NCI-H1105 (cell line): ENCODE measurements at places on chromosomes 6 and 20.

GRCh38 chr6:33075208-33075567 is 602 bp upstream of the HLA-DPB1 start:
- DNase-seq, result no peak

GRCh38 chr6:132286298-132287019 is 114.8 kb downstream of the MOXD1 start:
- DNase-seq, result no peak

GRCh38 chr20:23062632-23063031 is 13.2 kb upstream of the THBD start:
- DNase-seq, result no peak

- DNase-seq, result no peak
Observed at GRCh38 chr20:31474097-31474436, 860 bp downstream of the DEFB124 start.

- no peak for DNase-seq
Observed at GRCh38 chr6:157983406-157984119, 1.9 kb downstream of the SYNJ2 start.

- DNase-seq, result no peak
Observed at GRCh38 chr6:147219463-147219862, 15.2 kb downstream of the STXBP5 start.

DNA sequence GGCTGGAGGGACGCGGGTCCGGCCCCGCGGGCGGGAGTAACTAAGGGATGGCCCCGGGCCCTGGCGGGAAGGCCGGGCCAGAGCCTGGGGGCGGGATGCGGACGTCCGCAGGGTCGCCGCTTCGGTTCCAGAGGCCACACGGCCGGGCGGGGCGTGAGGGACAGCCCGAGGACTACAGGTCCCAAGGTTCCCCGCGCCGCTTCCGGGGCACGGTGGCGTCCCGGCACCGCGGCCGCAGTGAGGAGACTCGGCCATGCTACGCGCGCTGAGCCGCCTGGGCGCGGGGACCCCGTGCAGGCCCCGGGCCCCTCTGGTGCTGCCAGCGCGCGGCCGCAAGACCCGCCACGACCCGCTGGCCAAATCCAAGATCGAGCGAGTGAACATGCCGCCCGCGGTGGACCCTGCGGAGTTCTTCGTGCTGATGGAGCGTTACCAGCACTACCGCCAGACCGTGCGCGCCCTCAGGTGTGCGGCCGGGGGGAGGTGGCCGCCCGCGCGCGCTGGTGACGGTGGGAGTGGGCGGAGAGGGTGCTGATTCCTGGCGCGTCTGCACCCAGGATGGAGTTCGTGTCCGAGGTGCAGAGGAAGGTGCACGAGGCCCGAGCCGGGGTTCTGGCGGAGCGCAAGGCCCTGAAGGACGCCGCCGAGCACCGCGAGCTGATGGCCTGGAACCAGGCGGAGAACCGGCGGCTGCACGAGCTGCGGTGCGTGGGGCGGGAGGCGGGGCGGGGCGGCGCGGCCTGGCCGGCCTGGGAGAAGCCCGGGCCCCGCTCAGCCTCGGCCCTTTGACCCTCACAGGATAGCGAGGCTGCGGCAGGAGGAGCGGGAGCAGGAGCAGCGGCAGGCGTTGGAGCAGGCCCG is at the start of gene MRPS26:
Gene MRPS26 (plus strand): TSS at position 237 of the 861 bp plus-strand sequence. CDS start 17 bp downstream, at position 254.
- DNase-seq, result peak; percentile 89

- DNase-seq, result no peak
Observed at GRCh38 chr6:17015144-17015543, 86.7 kb upstream of the STMND1 start.

GRCh38 chr20:47276851-47277534 is 79.5 kb downstream of the ZMYND8 start:
- DNase-seq, result no peak

DNA sequence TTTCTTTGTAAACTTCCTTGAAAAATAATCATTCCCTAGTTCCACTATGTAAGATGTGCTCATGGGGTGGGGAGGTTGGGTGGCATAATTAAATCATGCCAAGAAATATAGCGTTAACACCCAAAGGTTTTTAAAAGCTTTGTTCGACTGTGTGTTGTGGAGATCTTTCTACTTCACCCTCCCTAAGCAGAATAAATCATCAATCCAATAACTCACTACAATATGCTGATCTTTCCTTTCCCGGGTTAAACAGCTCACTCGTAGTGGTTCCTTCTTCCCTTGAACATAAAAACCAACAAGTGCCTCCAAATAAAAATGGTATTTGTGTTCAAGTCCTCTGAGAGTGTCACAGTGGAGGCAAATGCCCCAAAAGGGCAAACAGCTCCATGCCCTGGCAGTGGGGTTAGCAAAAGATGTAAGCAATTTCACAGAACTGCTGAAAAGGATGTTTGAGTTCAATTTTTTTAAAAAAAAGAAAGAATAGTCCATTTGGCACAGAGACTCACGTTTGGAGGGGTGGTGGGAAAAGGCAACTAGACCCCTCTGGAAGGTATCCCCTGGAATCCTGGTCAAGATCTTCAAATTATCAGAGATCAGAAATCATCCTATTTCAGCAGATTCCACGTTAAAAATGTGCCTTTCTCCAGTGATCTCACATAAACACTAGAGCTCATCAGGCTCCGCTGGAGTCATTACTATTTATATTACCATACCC is 99.1 kb downstream of the TFAP2A start:
- DNase-seq, result no peak

- DNase-seq, result no peak
Observed at GRCh38 chr20:10611357-10611756, 62.4 kb downstream of the JAG1 start.

GRCh38 chr20:46520976-46521579 is 7.7 kb upstream of the ZNF334 start:
- DNase-seq, result peak; percentile 42

GRCh38 chr6:53205778-53206177 is 57.1 kb upstream of the GCM1 start:
- DNase-seq, result no peak

- DNase-seq, result no peak
Observed at GRCh38 chr6:166623318-166623717, 3.7 kb downstream of the RPS6KA2 start.

DNA sequence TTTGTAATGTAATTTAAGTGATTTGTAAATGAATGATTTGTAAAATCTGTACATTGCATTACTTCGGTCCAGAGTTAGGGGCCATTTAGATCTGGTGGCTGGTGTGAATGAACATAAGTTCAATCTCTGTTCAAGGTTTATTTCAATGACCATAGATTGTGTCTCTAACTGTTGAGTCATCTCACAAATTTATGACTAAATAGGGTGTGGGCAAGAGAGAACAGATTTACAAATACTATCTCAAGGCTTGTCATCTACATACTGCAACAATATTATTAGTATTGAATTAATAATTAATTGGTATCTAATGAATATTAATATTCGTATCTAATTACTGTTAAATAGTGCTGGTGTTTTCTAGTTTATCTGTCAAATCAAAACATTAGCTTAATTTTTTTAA is 115.3 kb upstream of the EDN1 start:
- DNase-seq, result no peak

- peak; percentile 26 for DNase-seq
Observed at GRCh38 chr6:20403766-20404640, 2.3 kb downstream of the E2F3 start.

GRCh38 chr6:18477301-18477941 is 90.3 kb downstream of the RNF144B start:
- DNase-seq, result no peak

- DNase-seq, result no peak
Observed at GRCh38 chr6:31878222-31878621, 575 bp downstream of the SLC44A4 start.

DNA sequence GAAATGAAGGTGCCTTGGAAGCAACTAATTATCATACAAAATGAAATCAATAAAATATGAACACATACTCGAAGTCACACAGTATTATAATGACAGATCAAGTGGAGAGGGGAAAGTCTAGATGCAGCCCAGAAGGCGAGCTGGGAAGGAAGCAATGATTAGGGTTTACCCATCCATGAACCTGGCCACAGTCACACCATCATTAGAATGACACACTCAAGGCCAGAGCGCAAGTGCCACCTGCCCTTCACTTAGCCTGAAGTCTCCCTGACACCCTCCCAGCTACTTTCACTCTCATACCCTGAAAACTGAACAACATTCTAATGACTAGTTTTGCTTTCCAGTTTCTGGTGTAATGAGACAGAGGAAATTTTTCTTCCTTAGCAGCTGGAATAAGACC is 302.8 kb upstream of the JARID2 start:
- no peak for DNase-seq

DNA sequence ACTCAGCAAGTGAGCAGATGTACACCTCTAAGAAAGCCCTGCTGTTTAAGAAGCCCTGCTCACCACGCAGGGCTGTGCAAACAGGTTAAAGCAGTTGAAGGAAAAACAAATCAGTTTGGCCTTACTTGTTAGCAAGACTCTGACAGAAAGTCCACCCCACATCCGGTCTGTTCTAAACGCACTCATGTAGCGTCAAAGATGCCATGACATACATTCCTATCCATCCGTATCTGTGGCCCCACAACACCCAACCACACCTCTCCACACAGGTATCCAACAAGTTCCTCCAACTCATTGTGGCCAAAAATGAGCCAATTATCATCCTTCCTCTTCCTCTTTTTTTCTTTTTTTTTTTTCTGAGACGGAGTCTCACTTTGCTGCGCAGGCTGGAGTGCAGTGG is 22.8 kb upstream of the RAB22A start:
- DNase-seq, result no peak

DNA sequence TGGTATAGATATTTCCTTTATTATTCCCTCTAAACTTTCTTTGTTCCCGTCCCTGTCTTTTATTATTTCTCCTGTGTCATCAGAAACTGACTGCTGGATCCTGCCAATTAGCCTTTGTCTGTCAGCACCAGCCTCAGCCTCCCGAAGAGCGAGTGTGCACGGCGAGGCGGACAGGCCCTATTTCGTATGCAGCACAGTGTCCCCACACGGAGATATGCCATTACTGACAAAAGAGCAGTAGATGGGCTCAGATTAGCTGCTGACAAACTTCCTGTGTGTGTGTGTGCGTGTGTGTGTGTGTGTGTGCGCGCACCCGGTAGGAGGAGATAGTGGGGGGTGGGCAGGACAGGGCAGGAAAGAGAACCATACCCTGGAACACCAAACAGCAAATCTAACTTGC is 99.5 kb upstream of the ZFP64 start:
- no peak for DNase-seq

DNA sequence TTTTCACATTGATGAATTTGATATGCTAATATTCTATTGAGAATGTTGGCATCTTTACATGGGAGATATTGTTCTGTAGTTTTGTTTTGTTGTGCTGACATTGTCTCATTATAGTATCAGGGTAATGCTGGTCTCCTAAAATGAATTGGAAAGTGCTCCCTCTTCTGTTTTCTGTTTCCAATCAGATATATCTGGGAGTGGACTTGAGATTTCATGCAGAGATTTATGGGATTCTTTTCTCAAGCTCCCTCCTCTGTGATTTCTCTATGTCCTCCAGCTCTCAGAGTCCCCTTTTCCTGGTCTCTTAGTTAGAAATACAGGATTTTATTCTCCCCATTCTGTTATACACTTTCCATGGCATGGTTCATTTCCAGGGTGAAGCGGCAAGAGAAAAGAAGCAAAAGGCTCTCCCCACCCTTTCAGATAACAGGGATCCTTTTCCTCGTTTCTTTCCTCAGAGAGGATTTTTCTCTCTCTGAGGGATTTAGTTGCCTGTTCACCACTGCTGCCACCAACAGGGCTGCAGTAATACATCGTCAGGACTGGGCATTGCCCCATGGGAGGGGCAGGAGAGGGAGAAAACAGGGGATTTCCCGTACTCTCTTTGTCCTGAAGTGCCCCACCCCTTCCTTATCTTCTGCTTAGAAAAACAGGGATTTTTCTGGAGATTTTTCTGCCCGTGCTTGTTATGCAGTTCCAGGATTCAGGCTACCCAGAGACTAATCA is 59.3 kb upstream of the STMND1 start:
- DNase-seq, result no peak

DNA sequence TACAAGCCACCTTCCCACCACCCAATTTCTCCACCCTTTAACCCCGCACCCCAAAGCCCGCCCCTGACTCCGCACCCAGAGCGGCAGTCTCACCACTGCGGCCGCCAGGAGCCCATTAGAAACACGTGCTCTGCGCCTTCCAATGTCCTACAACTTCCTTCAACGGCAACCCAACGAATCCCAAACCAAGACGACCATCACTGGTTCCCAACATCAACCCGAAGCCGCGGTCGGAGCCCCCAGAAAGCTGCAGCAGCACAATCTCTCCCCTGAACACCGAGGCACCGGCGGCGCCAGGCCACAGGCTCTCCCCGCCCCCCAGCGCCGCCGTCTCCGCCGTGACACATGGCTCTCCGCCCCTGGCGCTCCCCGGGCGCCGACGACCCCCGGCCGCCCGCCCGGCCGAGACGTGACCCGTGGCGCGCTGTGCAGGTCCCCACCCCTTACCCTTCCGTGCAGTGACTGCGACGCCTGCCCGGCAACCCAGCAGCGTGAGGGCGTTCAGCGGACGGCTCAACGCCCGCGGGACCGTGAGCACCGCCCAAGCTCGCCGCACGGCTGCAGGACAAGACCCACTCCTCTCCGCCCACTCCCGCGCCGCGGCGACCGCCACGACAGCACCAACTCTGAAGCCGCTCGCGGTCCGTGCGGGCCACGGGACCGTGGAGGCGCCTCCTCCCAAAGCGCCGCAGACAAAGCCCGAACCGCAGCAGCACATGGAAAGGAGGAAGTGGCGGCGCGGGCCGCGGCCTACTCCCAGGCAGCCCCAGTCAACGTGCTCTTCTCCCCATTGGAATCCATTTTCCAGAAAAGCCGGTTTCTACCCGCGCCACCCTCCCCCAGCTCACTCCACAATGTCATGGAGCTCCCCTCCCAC is 551 bp downstream of the SYNCRIP start:
- peak; percentile 20 for DNase-seq

- no peak for DNase-seq
Observed at GRCh38 chr6:169024047-169024660, 229.5 kb downstream of the THBS2 start.

DNA sequence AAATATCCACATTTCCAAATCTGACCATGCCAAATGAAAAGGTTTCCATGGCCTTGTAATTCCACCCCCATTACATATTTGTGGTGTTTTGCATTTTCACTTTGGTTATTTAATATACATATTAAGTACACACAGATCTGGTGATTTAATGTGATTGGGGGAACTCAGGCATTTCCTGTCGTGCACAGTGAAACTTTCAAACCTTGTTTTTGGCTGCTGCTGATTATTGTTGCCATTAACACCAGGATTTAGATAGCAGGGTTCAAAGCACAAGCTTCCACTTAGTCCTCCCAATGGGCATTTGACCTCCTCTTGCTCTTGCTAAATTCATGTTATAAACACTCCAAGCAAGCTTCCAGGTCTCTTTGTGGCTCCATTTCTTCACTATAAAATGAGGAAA is 166.5 kb downstream of the SOBP start:
- no peak for DNase-seq

- DNase-seq, result no peak
Observed at GRCh38 chr20:54131675-54132611, 41.8 kb downstream of the CYP24A1 start.
